ENCODE measurements at places on chromosomes 4 and X. TPM values are rescaled to one million over a fixed set of nuclear protein-coding genes. Genes with fewer than 3 reads are reported as not detected.

Gene LIN54
- total RNA-seq = 7.7 TPM

Gene TKTL2
- total RNA-seq = not detected

Gene ABCG2
- total RNA-seq = 1.9 TPM

Gene CTAG1B
- not detected for total RNA-seq

Gene PAGE4
- total RNA-seq = not detected

Gene MID2
- 6.4 TPM for total RNA-seq

Gene TSPAN5
- 2.5 TPM for total RNA-seq

Gene MSMO1
- 18.0 TPM for total RNA-seq

Gene PPP2R2C
- total RNA-seq = 6.8 TPM

Gene ATG4A
- total RNA-seq = 18.5 TPM

Gene TSPAN7
- 155 TPM for total RNA-seq

Gene RELL1
- 19.3 TPM for total RNA-seq

Gene BBS12
- total RNA-seq = 6.6 TPM

Gene CACNA1F
- total RNA-seq = 0.18 TPM

Gene POLR2B
- 74.7 TPM for total RNA-seq

Gene CENPVL3
- total RNA-seq = not detected

Gene UGT8
- 0.29 TPM for total RNA-seq

Gene DAPP1
- total RNA-seq = 0.86 TPM

Gene CXXC4
- 6.0 TPM for total RNA-seq

Gene FGF13
- total RNA-seq = 1.6 TPM

Gene TCP11X2
- total RNA-seq = not detected

Gene SLC49A3
- 18.2 TPM for total RNA-seq

Gene POU4F2
- total RNA-seq = not detected

Gene ARSJ
- total RNA-seq = 5.2 TPM

Gene MAOA
- 104 TPM for total RNA-seq

Gene GJB1
- total RNA-seq = not detected

Gene XAGE2
- total RNA-seq = not detected

Gene ZNF185
- 1.4 TPM for total RNA-seq

Gene FAM114A1
- total RNA-seq = 48.2 TPM
